ENCODE measurements at places on chromosomes 11 and 22. TPM values are rescaled to one million over a fixed set of nuclear protein-coding genes. Genes with fewer than 3 reads are reported as not detected.

- DNase-seq = no peak
These were observed 18.6 kb downstream of the CCDC73 start for GRCh38 chr11:32775908-32776307.

- no peak for DNase-seq
These were observed 20.1 kb upstream of the NXPE4 start for GRCh38 chr11:114615448-114616361.

Gene FEN1
- 68.9 TPM for total RNA-seq

Gene FANCF
- total RNA-seq = 21.9 TPM

Gene PTPRCAP
- not detected for total RNA-seq

Gene MRGPRX4
- not detected for total RNA-seq

- DNase-seq = no peak
These were observed 539.6 kb upstream of the CADM1 start for GRCh38 chr11:116043857-116044256.

DNA sequence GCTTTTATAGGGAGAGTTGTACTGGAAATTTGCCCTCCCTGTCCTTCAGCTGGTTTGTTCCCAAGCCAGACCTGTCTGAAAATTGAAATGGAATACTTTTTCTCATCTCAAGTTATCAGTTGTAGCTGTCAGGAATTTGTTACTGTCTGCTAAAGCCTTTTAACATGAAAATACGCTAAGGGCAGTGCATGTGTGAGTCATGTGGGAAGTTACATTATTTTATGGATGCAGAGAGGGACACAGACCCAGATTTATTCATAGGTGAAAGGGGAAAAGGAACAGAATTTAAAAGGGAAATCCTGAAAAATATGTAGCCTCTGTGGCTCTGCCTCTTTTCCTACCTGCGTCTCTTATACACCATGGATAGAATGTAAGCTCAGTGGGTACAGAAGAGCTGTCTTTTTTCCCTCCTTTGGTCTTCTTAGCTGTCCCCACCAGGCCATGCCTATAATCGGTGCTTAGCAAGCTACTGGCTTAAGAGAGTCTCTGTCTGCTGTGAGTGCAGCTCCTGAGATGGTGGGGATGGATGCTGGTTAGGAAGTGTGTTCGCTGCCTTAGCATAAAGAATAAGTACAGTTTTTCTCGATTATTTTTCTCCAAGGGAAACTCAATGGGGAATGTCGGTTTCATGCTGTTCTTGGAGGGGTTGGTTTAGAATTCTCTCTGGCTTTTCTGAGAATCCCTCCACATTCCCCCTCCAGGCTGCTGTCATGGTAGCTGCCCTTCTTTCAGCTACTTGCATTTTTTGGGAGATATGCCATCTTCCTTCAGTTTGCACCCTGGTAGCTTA, 166.8 kb downstream of the TEAD1 start:
- peak; percentile 38 for DNase-seq

DNA sequence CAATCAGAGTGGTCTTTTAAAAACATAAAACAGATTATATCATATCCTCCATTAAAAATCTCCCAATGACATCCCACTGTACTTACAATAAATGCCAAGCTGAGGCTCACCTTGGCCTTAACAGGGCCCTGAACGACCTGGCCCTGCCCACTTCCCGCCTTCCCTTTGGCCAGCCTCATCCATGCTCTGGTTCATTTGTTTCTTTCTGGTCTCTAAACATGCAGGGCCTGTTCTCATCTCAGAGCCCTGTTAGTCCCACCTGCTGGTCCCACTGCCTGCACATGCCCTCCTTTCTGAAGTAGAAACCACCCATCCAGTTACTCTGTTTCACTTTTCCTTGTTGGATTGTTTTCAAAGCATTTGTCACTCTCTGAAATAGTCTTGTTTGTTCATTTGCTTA, 227.4 kb downstream of the INSC start:
- no peak for DNase-seq

GRCh38 chr11:4466871-4467442, 15.5 kb upstream of the OR52K1 start:
- no peak for DNase-seq

Gene SERPING1
- total RNA-seq = 46.0 TPM

- peak; percentile 89 for DNase-seq
These were observed 101.2 kb downstream of the BCR start for GRCh38 chr22:23281406-23282088.

DNA sequence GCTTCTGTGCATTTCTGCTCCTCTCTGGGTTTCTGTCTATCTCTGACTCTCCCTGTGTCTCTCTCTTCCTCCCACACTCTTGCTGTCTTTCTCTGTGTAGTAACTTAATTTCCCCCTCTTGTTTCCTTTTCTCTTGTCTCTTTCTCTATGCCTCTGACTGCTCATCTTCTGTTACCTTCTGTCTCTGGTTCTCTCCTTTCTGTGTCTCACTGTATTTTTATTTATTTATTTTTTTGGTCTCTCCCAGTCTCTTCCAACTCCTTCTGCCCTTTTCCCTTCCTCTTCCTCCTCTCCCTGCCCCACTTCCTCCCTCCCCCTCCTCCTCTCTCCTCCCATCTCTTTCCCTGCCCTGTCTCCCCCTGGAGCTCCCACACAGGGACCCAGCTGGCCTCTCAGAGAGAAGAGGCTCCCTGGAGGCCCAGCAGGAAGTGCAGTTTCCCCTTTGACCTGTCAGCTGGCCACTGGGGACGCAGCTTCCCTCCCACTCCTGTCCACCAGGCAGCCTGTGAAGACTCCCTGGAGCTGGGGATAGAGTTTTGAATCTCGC, 38.3 kb upstream of the MYH9 start:
- DNase-seq = peak; percentile 49

- DNase-seq = no peak
These were observed 54.1 kb downstream of the LIF start for GRCh38 chr22:30192427-30192826.

DNA sequence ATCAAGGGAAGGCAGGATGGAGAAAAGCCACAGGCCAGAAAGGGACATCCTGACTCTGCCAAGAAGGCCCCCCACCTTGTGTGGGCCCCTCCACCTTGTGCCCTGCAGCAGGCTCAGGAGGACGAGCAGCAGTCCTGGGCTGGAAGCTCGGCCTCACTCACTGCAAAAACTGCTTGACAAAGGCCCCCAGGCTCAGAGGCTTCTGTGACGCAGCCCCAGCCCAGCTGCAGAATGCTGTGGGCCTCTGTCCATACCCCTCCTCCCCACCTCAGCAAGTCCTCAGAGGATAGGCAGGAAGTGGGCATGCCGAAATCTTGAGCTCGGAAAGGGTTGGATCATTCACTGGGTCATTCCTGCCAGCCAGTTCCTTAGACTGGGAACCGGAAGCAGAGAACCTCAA, 61.9 kb downstream of the NRXN2 start:
- no peak for DNase-seq

- no peak for DNase-seq
These were observed 95.3 kb downstream of the ST3GAL4 start for GRCh38 chr11:126450806-126451205.

Gene TEX12
- 0.51 TPM for total RNA-seq

Gene OR8D1
- total RNA-seq = not detected

DNA sequence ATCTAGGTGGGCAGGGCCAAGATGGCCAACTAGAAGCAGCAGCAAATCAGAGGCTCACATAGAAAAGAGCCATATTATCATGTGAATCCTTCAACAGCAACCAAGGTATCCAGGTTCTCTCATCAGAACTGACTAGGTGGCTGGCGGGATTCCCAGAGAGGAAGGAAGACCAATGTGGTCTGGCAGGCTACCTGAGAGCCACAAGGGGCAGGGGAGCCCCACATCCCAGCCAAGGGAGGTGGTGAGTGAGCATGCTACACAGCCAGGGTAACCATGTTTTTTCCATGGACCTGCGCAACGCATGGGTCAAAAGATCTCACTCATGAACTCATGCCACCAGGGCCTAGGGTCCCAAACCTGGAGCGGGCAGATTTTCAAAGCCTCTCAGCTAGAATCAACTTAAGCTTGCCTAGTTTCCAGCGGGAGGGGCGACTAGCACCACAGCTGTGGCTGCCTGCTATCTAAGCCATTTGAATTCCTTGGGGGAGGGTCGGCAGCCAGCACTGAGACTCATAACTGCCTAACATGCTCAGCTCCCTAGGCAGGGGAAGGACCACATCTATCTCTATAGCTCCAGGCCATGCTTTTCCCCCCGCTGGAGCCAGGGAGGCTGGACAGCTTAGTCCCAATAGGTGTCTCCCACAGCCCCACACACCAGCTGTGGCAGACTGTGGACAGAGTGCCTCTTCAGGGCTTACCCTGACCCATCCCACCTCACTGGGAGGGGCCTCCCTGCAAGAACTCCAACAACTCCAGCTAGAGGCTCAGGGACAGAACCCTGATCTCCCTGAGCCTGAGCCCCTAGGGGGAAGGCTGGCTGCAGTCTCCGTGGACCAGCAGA, 28.7 kb upstream of the CASP12 start:
- DNase-seq = peak; percentile 43

DNA sequence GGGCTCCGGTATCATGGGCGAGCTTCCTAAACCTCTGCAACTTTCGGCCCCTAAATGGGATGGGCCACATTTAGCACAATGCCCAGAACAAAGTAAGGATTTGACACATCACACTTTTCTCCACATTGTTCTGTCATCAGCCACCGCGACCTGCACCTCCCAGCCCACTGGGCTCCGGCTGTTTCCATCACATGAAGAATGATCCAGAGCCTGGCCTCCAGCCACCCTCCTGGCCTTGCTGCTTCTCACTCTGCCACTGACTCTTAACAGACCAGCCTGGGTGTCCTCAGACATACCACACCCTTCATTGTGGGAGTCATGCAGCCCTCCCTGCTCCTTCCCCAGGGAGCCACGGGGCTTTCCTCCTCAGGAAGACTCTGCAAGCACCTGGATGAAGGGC, 113.7 kb downstream of the IGLL1 start:
- DNase-seq = no peak

Gene NAT10
- total RNA-seq = 42.9 TPM

DNA sequence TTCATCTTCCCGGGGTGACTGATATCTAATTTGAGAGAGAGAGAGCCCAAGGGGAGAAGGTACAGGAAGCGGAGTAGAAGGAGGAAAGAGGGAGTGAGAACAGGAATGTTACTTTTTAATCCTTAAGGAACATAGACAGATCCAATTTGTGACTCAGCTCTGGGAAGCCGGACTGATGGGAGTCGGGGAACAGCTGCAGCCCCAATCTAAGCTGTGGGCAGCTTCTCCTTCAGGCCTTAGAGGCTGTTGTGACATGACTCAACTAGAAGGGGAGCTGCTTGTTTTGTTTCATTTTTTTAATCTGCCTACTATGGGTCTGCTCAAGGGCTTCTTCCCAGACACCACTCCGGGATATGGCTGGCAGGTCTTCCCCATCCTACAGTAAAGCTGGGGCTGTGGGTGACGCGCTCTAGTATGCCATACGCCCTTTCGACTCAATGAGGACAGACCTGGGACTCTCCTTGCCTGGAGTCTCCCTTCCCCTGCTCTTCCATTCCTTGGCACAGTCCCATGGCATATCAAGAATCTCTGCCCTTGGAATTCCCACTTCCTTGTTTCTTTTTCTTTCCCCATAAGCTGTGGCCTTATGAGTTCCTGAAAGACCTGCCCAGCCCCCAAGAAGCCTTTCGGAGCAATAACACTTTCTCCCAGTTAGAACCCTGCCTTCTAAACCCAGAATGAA, 103.3 kb upstream of the AKIP1 start:
- DNase-seq = no peak

- DNase-seq = no peak
These were observed 42.3 kb downstream of the SPATA19 start for GRCh38 chr11:133803026-133803425.

Gene MS4A1
- total RNA-seq = not detected

- peak; percentile 86 for DNase-seq
These were observed 640 bp upstream of the ZDHHC8 start for GRCh38 chr22:20130731-20131596.

GRCh38 chr11:8932564-8933180, at the start of gene C11orf16:
Gene C11orf16, minus strand, starts transcription at chr11:8932947. Its CDS starts 639 bp downstream, at chr11:8932308.
- no peak for DNase-seq

GRCh38 chr22:48501231-48501750, 1326.4 kb downstream of the BRD1 start:
- DNase-seq = no peak

Gene MUC2
- total RNA-seq = not detected

- no peak for DNase-seq
These were observed 87.7 kb downstream of the TRIM44 start for GRCh38 chr11:35750315-35750714.

DNA sequence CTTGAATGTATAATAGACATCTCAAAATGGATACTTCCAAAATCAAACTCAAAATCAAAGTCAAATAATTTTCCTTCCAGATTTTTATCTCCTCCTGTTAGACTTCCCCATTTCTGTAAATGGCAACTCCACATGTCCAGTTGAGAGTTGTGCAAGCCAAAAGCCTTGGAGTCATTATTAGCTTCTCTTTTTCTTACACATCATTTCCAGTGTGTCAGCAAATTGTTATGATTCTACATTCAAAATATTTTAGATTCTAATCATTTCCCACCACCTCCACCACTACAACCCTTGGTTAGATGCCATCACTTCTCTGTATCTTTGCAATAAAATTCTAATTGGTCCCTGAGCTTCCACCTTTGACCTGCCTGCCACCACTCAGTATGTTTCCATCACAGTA, 155.7 kb downstream of the CNTN5 start:
- no peak for DNase-seq

DNA sequence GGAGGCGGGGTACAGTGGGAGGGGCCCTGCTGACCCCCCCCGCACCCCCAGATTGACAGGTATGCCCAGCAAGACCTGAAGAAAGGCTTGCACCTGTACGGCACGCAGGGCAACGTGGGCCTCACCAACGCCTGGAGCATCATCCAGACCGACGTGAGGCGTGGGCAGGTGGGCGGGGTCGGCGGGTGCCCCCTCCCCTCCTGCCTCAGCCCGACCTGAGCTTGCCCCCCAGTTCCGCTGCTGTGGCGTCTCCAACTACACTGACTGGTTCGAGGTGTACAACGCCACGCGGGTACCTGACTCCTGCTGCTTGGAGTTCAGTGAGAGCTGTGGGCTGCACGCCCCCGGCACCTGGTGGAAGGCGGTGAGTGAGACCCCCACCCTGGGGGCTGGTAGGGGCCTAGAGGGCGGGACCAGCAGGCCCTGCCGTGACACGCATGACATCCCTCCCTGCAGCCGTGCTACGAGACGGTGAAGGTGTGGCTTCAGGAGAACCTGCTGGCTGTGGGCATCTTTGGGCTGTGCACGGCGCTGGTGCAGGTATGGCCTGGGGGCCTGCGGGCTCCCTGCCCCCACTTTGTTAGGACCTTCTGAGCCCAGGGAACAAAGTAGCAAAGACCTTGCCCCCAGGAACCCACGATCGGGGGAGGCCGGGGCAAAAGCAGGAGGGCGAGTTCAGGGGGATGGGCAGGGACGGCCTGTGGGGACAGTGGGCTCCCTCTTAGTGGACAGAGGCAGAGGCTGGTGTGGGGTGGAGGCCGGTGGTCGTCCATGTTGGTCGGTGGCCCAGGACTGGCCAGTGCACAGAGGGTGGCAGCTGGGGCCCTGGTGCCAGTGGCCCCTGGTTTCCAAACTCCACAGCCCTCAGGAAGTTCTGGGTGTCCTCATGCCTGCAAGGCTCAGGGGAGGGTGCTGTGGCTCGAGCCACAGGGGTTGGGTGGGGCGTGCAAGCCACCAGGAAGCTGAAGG, 23.1 kb downstream of the TSPAN4 start:
- DNase-seq = no peak

GRCh38 chr22:41481925-41482318, 13.0 kb downstream of the ACO2 start:
- no peak for DNase-seq

Gene TRPM5
- total RNA-seq = 0.34 TPM

- no peak for DNase-seq
These were observed 57.5 kb downstream of the TIMP3 start for GRCh38 chr22:32858957-32859356.

Gene CHRM4
- total RNA-seq = not detected

GRCh38 chr11:22749536-22749935, 80.1 kb downstream of the SVIP start:
- DNase-seq = no peak

Measured in neural progenitor cell (in vitro differentiated cells).